ENCODE measurements at places on chromosomes 6 and 20.

GRCh38 chr6:100103931-100104330 is 109.9 kb upstream of the MCHR2 start:
- no peak for DNase-seq

DNA sequence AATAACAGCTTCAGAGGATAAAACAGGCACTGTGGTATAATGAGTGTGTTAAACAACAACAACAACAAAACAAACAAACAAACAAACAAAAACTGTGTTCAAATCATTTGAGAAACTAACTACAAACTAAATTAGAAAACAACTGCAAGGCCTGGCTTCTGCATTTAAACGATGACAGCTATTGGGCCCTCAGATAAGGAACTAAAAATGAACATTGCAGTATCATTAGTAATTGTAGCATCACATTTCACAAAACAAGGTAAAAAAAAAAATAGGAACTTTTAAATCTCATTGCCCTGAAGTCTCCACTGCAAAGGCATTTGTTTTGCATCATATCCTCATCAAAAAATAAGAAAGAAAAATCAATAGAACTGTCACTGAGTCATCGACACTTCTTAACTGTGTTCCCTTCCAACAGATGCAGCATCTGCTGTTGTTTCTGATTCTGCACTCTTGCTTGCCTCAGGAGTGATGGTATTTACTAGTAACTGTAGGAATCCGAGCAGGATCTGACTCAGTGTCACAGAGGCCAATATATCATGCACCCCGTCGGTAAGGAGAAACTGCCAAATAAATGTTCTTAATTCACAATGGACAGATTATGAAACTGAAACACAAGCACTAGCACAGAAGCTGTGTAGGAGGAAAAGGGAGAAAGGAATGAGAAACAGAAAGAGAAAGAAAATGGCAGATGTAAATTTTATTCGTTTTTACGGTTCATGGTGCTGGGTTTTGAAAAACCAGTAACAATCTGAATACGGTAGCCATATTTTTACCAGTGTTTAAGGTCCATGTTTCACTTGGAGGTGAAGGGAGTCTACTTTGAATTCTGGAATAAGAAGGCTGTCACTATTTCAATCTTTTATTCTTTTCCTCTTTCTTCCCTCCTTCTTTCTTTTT is 365.7 kb upstream of the EPHA7 start:
- no peak for DNase-seq

- DNase-seq = no peak
Measured at GRCh38 chr20:59661153-59661552, 56.8 kb downstream of the PHACTR3 start.

DNA sequence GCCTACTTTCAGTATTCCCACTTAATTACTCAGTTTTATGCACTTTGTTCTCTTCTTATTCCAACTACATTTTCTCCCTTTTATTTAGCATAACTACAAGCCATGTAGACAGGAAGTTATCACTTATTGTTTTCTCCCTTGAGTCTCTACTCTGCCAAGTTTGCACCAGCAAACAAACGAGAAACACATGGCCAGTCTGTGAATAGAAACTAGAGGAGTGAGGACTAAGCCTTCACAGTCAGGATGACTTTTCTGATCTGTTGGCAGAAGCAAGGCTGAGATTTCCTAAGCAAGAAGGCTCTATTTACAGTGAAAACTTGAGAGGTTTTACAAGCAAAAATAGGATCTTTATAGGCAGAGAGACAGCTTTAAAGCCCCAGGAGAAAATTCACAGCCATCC is 69.8 kb upstream of the TINAG start:
- DNase-seq = peak; percentile 86

DNA sequence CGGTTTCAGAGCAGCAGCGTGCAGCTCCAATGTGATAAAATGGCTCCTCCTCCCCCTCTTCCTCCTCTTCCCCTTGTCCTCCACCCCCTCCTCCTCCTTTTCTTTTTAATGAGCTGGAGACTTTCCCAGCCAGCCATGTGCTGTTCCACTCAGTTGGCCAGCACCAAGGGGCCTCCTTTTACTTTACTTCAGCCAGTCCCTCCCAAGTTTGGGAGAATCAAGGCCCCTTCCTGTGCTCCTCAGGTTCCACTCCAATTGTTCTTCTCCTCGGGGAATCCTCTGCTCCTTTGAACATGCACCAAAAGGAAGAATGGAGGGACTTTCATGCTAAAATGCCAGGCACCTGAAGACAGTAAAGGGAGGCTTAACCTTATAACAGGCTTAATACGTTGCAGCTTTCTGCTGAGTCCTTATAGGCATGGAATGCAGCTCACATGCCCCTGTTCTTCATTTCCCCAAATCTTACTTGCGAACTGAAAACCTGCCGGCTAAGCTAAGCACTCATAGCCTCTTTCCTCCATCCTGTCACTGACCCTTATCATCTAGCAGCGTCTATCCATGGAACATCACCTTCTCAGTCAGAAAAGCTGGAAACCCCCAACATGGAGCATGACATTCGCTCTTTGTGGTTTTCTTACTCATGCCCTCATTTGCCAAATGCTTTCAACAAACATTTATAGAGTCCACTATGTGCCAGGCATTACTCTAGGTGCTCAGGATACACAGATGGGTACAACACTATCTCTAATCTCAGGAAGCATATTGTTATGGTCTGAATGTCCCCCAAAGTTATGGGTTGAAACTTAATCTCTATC is 170.6 kb downstream of the PHACTR1 start:
- DNase-seq = no peak

- no peak for DNase-seq
Measured at GRCh38 chr20:32484225-32484957, 100.7 kb downstream of the NOL4L start.

DNA sequence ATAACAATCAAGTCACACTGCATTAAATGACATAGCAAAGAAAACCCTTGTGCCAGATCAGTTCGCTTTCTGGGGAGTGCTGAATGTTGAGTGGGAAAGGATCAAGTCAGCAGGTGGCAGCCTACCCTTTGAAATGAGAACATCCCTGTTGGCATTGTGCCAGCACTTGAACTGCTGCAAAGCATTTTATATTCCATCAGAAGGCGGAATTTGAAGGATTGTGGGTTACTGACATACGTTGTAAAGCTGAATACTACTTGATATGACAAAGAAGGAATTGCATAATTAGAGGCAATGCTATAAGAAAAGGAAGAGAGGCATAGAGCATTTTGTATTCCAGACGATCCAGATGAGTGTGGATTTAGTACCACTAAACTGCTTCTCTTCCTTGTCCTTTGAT is 26.5 kb downstream of the BCKDHB start:
- DNase-seq = peak; percentile 51

DNA sequence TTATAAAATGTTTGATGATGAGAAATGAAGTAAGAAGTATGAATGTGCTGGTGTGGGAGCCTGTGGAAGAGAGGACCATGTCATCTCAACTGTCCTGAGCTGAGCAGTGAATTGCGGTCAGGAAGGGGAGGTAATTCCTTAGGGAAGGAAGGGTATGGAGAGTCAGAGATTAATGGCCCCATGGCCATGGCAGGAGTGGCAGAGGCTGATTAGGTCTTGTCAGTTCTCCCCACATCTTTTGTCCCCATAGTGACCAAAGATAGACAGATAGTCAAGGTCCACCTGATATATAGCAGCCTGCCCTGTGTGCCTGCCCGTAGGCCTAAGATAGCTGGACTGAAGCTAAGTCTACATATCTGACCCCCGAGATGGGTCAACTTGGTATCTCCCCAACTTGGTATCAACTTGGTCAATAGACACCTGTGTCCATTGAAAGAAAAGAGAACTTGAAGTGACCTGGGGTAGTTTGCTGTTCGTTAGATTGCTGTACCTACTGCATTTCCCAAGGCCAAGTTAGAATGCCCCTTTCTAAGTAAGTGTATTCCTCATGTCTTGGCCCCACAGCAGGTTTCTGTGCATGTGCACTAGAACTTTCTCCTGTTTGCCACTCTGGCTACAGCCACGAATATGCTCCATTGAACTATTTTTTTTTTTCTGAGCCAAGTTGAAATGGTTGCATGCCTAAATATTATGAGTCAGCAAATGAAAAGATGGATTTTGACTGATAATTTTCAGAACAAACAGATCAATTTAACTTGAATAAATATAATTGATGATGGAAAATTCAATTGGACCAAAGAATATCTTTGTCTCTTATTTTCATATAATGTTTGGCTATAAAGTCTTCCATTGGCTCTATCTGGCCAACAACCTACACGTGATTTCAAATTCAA is 143.4 kb downstream of the ISM1 start:
- no peak for DNase-seq

GRCh38 chr6:5031150-5031549 is 27.3 kb upstream of the RPP40 start:
- DNase-seq = no peak

- no peak for DNase-seq
Measured at GRCh38 chr20:17594443-17594842, 24.6 kb downstream of the DSTN start.

DNA sequence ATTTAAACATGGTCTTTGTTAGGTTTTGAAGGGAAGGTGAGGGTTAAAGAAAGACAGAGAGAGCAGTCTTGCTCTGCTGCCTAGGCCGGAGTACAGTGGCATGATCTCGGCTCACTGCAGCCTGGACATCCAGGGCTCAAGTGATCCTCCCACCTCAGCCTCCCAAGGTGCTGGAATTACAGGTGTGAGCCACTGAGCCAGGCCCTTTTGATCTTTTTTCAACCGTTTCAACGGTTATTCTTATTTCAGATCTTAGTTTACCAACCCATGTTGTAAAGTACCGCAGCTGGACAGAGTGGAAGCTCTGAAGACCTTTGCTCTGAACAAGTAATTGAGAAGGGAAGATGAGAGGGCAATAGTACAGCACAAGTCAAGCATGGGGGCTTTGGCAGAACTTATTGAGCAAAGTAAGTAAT is 1.2 kb upstream of the SRPK1 start:
- no peak for DNase-seq

- DNase-seq = no peak
Measured at GRCh38 chr6:68756454-68757375, 121.6 kb downstream of the ADGRB3 start.

- DNase-seq = no peak
Measured at GRCh38 chr6:12385316-12385715, 95.2 kb downstream of the EDN1 start.

DNA sequence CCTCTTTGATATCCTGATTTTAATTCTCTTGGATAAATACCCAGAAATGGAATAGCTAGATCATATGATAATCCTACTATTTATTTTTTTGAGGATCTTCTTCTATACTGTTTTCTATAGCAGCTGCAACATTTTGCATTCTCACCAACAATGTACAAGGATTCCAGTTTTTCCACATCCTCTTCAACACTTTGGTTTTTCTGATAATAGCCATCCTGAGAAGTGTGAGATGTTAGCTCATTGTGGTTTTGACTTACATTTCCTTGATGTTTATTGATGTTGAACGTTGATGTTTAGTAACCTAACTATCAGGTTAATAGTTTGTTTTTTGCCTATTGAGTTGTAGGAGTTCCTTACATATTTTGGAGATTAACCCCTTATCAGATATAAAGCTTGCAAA is 217.3 kb downstream of the LRFN2 start:
- no peak for DNase-seq

- DNase-seq = no peak
Measured at GRCh38 chr6:65416621-65417020, 290.4 kb downstream of the EYS start.

- no peak for DNase-seq
Measured at GRCh38 chr6:159169193-159169555, at the start of gene FNDC1. FNDC1 (plus strand) TSS chr6:159169400; CDS start chr6:159169597, 197 bp downstream.

GRCh38 chr6:37630281-37630799 is 67.3 kb downstream of the MDGA1 start:
- peak; percentile 98 for DNase-seq

- DNase-seq = no peak
Measured at GRCh38 chr6:12927746-12928145, 211.2 kb downstream of the PHACTR1 start.

DNA sequence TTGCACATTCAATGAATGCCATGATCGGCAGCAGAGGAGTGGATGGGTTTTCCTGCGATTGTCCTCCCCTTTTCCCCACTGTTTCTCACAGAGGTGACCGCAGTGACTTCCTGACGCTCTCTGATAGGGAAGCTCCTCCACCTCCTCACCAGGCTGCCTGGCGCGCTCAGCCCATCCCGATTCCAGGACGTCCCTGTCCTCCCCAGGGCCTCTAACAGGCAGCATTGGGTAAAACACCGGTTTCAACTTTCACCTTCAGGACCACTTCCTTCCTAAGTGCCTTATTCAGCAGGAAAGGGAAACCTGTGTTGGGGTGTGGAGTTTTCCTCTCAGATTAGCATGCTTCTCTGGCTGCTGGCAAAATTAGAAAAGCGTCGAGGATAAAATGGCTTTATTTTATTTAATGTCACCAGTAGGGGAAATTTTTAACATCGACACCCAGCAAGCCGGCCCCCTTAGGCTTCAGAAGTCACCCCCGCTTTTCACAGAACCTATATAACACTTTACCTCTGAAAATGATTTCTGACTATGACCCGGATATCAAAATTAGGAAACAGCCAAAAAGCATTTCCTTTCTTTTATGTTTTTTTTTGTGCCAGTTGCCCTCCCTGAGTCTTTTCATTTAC is 570.4 kb upstream of the GJE1 start:
- no peak for DNase-seq

DNA sequence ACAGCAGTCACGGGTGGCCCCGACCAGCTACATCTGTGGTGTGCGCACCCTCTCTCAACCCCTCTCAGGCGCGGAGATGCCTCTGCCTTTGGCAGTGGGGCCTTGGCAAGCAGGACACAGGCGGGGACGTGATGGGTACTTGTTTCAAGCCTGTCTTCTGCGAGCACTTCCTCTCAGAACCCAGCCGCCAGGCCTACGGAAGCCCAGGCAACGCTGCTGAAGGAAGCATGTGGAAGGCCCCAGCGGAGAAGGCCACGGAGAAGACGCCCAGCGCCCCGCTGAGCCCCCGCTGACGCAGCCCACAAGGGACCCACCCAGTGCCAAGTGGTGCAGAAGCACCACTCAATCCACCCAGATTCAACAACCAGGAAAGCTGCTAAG is 13.0 kb downstream of the SERPINB6 start:
- no peak for DNase-seq

DNA sequence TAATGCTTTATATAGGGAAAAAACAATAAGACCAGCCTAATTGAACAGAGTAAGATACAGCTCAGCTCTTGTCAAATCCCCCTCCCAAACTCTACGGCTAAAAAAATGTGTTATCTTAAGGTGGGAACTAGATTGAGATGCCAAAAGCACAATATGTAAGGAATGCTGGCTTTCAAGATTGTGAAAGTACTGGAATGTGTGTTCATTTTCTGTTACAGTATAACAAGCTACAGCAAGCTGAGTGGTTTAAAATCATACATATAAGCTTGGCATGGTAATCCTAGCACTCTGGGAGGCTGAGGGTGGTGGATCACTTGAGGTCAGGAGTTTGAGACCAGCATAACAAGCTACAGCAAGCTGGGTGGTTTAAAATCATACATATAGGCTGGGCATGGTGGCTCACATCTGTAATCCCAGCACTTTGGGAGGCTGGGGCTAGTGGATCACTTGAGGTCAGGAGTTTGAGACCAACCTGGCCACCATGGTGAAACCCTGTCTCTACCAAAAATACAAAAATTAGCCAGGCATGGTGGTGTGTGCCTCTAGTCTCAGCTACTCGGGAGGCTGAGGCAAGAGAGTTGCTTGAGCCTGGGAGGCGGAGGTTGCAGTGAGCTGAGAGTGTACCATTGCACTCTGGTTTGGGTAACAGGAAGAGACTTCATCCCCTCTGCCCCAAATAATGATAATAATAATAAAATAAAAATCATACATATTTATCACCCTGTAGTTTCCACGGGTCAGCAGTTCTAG is 297.7 kb downstream of the DOK5 start:
- no peak for DNase-seq

All from AG09309 (cell line).